Fibroblast of lung (primary cell): ENCODE measurements at places on chromosomes 7 and 10. TPM values are rescaled to one million over a fixed set of nuclear protein-coding genes. Genes with fewer than 3 reads are reported as not detected.

DNA sequence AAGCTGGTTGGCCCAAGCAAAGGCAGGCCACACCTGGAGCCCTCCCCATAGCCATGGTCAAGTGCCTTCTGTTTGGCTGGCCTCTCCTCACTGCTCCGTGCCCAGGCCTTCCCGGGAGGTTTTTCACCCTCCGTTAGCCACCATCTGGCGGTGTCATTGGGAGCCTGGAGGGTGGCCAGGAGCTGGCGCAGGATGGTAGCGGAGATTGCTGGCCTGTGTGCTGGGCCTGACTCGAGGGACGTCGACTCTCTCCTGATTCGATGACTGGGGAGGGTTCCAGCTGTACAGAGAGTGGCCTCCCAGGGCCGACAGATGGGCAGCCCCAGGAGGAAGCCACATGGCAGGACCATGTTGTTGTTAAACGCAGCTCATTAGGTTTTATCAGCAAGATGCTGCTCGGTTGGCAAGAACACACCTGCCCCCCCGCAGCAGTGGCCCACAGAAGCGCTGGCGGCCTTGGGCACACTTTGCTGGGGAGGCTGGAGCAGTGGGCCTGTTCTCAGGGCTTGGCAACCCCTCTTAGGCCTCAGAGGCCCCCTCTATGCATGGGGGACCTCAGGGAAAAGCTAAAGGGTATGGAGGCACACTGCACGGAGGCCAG, 64.0 kb upstream of the CACUL1 start:
- DNase-seq, result no peak

DNA sequence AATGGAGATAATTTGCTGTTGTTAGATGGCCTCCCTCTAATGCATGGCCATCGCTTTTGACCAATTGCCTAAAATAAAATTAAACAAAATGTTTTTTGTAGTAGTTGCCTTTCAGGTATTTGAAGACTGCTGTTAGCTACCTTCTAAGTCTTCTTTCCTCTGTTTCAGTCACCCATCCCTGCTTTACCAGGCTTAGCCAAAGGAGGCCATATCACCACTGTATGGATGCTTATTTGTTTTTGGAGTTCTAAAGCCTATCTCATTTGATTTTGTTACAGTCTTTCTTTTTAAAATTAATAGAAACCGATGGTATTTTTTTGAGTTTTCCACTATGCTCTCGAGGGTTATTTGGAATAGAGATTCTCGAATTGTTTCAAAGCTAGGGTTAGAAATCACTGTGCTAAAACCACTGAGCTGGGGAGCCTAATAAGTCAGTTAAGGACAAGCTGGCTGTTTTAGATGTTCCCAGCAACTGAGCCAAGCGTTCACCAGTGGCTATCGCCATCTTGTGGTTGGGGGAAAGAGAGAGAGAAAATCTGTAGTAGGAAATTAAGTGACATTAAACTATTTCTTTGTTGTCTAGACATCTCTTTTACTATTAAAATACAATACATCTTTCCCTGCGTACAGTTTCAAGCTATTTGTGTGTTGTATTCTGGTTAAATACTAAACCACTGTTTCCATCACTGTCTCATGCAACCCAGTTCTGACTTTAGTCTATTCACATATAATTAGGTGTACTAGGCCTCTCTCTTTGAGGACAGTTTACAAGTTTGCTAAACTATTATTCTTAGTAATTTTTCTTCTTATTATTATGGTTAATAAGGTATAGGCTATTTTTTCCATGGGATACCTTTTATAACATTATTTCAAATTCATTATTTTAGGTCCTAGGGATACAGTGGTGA, 52.2 kb downstream of the GPR158 start:
- peak; percentile 53 for DNase-seq

- DNase-seq, result peak; percentile 37
Observed at GRCh38 chr7:81719865-81720264, 50.0 kb downstream of the HGF start.

The MEPCE gene
- total RNA-seq, result 24.4 and 26.6 TPM in 2 replicates

The ATOH7 gene
- under 0.01 TPM in 1 of 2 replicates, not detected in the other for total RNA-seq

DNA sequence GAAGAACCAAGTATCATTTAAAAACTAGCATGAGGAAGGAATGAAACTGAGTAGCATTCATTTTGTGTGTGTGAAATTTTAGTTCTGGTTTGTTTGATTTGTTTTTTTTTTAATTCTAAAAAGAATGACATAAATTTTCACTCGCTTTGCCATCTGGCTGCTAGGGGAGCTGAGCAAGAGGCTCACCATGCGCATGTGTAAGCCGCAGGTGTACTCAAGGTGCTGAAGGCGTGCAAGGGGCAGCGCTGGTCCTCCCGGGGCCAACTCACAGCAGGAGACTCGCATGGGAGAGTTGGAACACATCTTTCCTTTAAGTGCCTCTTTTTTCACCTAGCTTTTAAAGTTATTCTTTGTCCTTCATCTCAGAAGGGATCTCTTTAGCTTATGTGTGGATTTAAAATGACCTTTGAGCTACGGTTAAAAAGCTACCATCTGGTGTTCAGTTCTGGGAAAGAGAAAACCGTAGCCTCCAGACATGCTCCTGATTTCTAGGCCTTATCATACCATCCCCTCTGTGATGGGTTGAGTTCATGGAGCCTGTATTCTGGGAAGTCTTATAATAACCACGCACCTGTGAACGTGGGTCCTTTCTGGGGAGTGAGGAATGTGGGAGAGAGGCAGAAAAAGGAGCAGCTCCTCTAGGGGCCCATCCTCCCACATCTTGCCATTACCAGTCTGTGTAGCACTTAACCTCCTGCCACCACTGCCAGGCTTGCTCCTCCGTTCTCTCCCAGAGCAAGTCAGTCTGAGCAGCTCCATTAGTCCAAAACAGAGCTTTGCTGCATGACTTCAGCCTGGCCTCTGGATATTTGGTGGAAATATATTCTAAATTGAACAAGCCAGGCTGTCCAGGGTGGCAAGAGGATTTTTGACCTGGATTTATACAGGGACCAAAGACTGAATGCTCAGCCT, 61.9 kb downstream of the KLHDC10 start:
- no peak for DNase-seq

GRCh38 chr7:63931057-63931600, 67.5 kb upstream of the ZNF722 start:
- DNase-seq, result no peak

DNA sequence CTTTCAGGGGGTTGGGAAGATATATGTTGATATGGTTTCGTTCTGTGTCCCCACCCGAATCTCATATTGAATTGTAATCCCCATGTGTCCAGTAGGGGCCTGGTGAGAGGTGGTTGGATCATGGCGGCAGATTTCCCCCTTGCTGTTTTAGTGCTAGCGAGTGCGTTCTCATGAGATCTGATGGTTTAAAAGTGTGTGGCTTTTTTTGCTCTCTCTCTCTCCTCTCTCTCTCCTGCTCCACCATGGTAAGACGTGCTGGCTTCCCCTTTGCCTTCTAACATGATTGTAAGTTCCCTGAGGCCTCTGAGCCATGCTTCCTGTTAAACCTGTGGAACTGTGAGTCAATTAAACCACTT, 68.4 kb upstream of the PDZD8 start:
- DNase-seq, result no peak

- no peak for DNase-seq
Observed at GRCh38 chr10:122526892-122527291, 33.7 kb upstream of the DMBT1 start.

- no peak for DNase-seq
Observed at GRCh38 chr7:20026762-20027161, 190.4 kb downstream of the MACC1 start.

The MMP21 gene
- 0.17 and 0.26 TPM in 2 replicates for total RNA-seq

- no peak for DNase-seq
Observed at GRCh38 chr10:83723080-83723479, 416.2 kb upstream of the GHITM start.

- no peak for DNase-seq
Observed at GRCh38 chr7:17153536-17153935, 144.9 kb upstream of the AHR start.

DNA sequence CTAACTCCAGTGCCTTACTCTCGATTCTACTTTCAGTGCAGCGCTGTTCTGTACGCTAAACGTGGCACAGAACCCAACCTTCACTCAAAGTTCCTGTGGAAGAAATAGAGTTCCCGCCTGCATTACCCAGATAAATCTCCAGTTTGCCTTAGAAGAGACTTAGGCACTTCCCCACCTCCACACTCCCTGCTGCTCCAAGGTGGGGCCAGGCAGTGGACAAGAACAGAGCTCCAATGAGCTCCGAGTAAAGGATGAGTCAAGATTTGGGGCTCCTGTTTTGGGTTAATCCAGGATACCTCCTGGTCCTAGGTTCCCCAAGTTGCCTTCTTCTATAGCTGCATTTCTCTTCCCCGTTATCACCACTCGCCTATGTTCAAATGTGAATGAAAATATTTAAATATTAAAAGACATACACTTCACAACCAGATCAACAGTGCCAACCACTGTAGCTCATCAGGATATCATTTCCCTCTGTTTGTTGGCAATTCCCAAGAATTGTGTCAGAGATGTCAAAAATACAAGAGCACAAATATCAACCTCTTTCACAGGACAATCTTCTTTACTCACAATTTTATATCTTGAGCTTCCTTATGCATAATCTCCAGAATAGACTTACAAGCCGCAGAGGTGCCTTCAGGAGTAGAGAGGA, 48.0 kb downstream of the MALSU1 start:
- peak; percentile 29 for DNase-seq

DNA sequence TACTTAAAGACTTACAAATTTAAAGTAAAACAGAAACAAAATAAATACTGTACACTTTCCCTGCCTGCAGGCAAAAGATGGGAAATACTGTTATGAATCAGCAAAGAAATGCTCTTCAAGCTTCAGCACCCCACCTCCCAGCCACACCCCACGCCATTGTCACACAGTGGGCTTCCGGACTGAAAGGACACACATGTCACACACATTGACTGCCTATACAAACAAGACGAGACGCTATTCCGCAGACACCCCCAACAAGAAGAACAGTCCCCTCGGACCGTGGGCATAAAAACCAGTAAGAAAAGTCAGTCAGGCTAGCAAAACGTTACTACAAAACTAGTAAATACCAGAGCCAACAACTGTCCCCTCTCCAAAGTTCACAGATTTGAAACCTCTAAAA, 22.2 kb upstream of the PARP12 start:
- DNase-seq, result no peak

The TMEM225B gene
- 0.51 and 1.2 TPM in 2 replicates for total RNA-seq

The GRM3 gene
- total RNA-seq, result not detected in 2 replicates

- DNase-seq, result no peak
Observed at GRCh38 chr7:106282390-106282789, 2.4 kb downstream of the NAMPT start.

DNA sequence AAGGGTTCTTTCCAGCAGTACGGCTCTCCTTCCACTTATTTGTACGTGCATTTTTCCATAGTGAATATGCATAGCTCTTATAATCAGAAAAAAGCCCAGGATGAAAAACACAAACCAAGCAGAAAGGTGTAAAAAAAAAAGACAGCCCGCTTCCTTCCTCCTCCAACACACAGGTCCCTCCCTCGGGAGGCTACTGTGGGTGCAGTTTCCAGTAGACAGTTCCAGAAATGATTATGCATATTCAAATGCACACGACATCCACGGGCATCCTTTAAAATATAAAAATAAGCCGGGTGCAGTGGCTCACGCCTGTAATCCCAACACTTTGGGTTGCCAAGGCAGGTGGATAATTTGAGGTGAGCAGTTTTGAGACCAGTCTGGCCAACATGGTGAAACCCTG, 59.9 kb downstream of the TNRC18 start:
- DNase-seq, result no peak

DNA sequence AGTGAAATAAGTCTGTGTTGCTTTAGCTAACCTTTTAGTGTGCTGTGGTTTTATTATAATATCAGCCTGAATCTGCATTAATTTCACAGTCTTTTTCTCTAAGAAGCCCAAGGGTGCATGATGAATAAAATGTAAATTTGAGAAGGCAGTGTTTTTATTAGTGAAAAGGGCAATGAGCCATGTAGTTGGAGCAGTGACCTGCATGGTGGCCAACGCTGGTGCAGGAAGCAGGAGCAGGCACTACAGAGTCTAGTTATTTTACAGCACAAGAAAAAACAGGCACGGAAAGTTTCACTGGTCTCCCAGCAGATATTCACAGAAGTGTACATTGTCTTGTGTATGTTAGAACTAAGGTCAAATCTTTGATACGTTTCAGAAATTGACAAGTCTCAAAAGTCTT, 247.8 kb downstream of the CELF2 start:
- no peak for DNase-seq

- peak; percentile 94 for DNase-seq
Observed at GRCh38 chr7:137772748-137773147, 74.0 kb downstream of the DGKI start.

GRCh38 chr10:1731592-1731991, 5.7 kb downstream of the ADARB2 start:
- no peak for DNase-seq

DNA sequence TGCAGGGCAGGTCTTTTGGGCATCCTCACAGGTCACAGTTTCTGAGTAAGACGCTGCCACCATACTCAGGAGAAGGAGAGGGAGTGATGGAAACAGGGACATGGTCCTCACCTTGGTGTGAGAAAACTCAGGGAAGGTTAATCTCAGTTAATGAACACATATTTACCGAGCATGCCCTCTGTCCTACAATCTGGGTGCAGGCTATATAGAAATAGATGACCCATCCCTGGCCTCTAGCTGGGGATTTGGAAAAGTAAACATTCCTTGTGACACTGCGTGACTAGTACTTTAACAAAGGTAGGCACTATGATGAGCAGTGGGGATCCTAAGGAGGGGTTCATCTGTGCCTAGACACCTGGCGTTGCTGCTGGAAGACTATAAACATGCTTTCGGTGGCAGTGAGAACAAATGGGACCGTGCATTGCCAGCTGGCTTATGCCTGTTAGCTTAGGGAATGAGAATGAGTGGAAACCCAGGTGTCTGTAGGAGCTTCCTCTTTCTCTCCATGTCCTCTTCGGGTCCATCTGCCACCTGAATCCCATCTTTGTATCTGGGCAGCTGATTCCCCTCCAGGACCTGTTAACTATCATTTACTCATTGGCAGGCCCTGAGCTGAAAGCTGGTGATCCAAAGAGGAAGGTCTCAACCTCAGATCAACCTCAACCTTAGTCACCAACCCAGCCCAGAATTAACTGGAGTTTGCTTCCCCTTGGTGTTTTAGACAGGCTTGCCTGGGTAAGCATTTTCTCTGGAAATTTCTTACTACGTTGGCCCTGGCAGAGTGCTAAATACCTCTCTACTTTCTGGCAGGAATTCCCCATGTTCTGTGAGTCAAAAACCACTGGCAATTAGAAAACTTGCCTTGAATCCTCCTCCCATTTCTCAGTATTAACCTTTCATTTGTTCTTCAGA, 794 bp downstream of the MBL2 start:
- DNase-seq, result no peak

GRCh38 chr10:77494327-77494726, 143.3 kb downstream of the KCNMA1 start:
- peak; percentile 79 for DNase-seq

DNA sequence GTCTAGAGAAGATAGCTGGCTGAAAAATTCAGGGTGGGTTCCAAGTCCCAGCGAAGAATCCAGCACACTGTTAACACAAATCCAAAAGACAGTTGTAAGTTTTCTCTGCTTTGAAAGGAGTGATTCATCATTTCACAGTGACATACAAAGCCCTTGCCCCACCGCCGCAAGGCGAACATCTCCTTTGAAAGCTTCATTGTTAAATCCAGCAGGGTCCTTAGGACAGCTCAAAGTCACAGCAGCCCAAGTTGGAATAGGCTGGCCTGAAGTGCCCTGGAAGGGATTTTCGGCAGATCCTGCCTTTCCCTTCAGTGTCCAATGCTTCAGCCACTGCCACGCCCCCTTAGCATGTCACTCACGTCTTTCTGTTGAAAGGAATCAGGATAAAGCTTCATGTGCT, 526.1 kb downstream of the CALN1 start:
- no peak for DNase-seq

The PRLHR gene
- total RNA-seq, result not detected in 2 replicates

- DNase-seq, result peak; percentile 45
Observed at GRCh38 chr10:14536241-14537213, 205.8 kb upstream of the FRMD4A start.

- peak; percentile 69 for DNase-seq
Observed at GRCh38 chr10:24255115-24255880, 46.4 kb downstream of the KIAA1217 start.
